ENCODE measurements at places on chromosomes 3 and 15.

GRCh38 chr15:90478846-90479481 is 50.8 kb upstream of the CRTC3 start:
- DNase-seq, result no peak

DNA sequence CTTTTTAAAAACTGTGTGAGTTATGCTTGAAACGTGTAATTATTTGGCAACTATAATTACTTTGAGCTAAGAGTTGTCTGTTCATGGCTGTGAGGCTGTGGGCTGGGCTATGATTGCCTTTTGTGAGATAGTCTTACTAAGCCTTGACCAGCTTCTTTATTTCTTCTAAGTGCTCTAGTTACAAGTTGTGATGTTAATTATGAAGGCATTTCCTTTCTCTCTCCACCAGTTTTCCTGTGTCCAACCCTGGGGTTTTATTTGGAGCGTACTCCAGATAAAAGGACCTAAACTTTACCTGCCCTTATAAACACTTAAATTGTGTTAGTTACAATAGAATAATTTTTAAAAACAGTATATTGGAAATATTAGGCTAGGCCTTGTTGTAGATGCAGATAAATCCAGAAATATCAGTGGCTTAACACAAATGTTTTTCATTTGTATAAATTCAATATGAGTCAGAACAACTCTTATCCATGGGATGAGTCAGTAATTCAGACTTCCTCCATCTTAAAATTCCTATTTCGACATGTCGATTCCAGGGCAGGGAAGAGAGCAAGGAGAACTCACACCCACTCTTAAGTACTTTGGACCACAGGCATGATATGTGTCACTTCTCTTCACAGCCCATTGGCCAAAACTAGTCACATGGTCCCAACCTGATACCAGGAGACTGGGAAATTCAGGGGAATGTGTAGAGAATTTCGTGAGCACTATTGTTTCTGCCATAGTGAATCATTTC is 17.0 kb downstream of the TMEM62 start:
- DNase-seq, result no peak

DNA sequence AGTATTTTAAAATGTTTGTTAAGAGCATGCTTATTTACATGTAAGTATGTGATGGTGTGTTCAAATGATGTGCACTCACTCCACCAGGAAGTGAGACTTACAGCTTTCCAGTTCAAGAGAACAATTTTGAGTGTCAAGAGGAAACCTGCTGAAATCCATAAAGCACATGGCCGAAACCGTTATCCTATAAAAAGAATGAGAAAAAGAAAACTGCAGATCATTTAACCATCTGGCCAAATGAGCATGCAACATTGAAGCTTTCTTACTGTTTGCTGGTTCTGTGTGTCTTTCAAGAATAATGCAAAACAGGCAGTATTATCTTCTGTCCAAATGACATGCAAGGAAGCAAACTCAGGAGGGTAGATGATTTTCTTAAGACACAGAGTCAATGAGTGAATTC is 26.3 kb downstream of the GABRR3 start:
- no peak for DNase-seq

DNA sequence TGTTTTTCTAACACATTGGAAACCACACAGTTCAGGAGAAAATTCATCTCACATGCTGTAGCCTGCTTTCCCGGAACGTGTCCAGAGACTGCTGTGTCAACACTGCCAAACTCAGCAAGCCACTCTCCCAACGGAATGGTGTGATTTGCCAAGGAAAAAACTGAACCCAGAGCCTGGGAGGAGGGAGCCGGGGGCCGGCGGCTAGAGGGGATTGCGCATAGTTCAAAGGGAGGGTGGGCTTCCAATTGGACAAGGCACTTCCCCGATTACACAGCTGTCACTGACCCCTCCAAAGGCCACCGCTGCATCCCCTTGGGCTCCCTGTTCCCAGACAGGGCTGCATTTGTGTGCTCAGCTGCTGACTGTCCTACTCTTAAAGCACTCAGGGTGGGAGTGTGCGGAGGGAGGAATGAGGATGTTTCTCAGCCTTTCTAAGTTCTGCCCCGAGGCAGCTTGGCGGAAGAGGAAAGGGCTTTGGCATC is 256.2 kb downstream of the ZNF621 start:
- no peak for DNase-seq

DNA sequence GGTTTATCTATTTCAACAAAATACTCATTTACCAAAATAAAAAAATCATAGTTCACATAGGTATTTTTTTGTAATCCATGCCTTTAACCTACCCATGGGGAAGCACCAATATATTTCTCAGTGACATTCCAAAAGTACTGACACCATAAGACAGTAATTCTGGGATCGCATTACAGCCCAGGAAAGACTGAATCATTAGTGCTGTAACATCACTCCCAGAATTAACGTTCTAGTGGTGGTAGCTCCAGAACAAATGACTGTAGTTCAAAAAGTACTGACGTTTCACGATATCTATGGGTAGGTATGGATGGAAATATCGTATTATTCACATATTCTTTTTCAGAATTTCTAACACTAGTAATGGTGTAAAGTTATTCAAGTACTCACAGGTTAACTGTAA is 54.3 kb upstream of the NEK10 start:
- no peak for DNase-seq

- no peak for DNase-seq
Measured at GRCh38 chr3:139808201-139808600, 126.8 kb upstream of the CLSTN2 start.
